Fibroblast of villous mesenchyme (primary cell): ENCODE measurements at places on chromosomes 16 and 17. TPM values are rescaled to one million over a fixed set of nuclear protein-coding genes. Genes with fewer than 3 reads are reported as not detected.

Gene TMEM235
- total RNA-seq = not detected in 2 replicates

Gene SLC52A1
- total RNA-seq = under 0.01 and 0.43 TPM in 2 replicates

Gene TMEM88
- total RNA-seq = 0.43 and 1.3 TPM in 2 replicates

Gene BCL6B
- total RNA-seq = not detected in 2 replicates

DNA sequence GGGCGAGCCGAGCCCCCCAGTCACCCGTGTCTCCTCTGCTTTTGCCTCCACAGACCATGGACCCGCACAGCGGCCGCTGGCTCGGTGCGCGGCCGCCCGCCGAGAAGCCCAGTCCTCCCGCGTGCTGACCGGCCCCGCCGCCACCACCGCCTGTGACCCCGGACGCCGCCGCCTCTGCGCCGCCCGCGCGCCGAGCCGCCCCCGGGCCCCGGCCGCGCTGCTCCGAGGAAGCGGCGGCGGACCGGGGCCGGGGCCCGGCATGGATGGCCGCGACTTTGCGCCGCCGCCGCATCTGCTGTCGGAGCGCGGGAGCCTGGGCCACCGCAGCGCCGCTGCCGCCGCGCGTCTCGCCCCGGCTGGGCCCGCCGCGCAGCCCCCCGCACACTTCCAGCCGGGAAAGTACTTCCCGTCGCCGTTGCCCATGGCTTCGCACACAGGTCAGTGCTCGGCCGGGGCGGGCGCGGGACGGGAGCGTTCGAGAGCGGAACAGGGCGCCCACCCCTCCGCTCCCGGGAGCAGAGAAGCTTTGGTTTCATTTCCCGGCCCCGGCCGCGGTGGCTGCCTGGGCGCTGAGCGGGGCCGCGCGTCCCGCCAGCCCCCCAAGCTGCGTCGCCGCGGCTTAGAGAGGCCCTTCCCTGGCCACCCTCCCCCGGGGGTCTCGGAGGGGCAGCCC, 4.4 kb downstream of the BAHCC1 start:
- DNase-seq = peak; percentile 53

DNA sequence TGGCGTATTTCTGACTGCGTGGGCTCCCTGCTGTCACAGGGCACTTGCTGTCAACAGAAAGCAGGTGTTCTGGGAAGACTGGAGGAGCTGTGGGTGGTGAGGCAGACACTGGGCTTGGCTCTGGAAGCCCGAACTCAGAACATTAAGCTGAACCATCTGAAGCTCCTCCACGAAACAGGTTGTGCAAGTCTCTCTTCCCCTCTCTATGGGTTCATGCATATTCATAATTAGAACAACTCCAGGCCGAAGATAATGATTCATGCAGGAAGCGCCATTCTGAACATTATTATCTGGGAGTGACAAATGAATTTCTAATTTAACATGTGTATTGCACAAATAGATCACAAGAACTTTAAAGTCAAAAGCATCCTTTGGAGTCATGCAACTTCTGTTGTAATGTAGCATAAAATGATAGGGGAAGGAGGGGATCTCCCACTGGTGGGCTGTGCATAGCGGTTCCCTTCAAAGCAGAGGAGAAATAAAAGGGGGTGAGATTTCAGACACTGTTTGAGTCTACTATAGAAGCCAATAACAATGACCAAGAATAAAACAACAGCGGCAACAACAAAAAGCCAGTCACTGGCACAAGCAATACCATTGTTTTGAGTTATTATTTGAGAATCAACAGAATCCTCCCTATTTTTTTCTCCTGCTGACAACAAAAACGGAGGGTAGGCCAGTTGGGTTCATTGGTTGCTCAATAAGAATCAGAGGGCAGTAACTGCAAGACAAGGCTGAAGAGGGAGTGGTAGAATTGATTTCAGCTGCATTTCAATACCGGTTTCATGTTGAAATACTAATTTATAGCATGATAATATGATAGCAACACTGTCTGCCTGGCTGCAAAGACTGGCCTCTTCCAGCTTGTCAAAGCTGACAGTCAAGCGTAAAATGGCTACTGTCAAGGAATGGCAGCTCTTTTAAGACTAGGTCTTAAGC, 407.3 kb downstream of the XYLT1 start:
- DNase-seq = no peak

DNA sequence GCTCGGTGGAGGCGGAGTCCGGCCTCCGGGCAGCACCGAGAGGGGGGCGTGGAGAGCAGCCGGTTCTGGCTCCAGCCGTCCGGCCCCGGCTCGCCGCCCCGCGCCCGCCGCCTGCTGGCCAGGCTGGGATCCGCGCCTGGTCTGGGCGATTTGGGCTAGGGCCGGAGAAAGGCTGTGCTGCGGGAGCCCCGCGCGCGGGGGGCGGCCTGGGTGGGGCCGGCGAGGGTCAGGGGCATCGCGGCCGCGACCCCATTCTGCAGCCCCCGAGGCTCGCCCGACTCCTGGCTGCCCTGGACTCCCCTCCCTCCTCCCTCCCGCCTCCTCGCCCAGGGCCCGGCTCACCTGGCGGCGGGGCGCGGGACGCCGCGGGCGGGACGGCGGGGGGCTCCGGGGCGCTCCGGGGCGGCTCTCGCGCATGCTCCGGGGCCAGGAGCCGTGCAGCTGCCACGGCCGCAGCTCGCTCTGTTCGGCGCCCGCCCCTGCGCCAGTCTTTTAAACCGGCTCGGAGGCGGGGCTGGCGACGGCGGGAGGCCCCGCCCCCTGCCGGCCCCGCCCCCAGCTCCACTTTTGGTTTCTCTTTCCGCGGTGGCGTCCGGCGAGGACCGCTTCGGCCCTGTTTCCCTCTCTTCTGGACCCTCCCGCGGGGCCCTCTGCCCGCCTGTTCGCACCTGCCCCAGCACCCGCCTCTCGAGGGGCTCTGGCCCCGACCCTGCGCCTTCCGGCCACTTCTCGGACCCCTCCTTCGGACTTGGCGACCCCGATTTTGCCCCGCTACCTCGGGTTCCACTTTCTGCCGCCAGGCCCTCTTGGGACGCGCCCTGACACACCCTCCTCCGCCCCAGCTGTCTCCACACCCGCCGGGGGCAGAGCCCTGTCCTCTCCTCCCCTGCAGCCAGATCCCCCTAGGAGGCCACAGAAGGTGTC, at the start of gene SOCS1:
TSS of gene SOCS1 (minus strand) at position 468 of the 924 bp plus-strand sequence. CDS start 726 bp downstream, outside the sequence.
- DNase-seq = peak; percentile 91

- no peak for DNase-seq
These were observed 19.7 kb downstream of the IL34 start for GRCh38 chr16:70665806-70666735.
